HCT116 (cell line): ENCODE measurements at places on chromosomes 12 and 14. TPM values are rescaled to one million over a fixed set of nuclear protein-coding genes. Genes with fewer than 3 reads are reported as not detected.

- DNase-seq, result no peak
Measured at GRCh38 chr14:36955967-36956366, 216.4 kb downstream of the SLC25A21 start.

DNA sequence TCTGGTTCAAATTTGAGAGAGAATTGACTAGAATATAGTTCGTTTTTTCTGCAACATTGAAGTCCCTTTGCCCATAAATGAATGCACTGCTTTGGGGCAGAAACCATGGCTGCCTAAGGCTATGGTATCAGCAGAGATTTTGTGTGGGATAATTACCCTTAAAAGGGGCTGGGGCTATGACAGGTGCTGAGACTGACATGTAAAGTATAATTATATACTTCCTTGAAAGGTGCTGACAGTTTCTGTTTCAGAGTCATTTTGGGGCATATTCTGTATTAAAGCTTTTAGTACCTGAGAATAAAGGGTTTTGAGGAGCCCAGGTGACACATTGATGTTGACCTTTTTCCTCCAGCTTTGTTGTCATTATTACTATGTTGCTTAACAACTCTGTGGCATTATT is 150.3 kb upstream of the PTPRQ start:
- DNase-seq, result no peak

GRCh38 chr12:52532636-52533035 is 12.4 kb upstream of the KRT5 start:
- DNase-seq, result no peak

Gene SPX
- 0.76 TPM for total RNA-seq

GRCh38 chr12:49338830-49339463 is 2.0 kb upstream of the C1QL4 start:
- DNase-seq, result no peak

DNA sequence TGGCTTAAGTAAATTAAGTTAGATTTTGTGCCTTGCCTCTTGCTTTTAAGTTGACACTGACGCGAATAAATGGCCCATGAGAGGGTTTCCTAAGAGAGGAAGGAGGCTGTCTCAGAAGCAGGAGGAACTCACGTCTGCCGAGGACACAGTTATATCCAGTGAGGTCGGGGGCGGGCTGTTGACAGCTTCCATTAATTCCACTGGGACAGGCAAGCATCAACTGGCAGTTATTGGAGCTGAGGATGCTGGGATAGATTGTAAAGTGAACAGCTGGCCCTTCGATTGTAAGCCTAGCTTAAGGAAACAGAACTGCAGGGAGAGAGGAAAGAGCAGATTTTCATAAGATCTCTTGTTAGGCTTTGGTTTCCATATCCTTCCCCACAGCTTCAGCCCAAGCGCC is 399.2 kb downstream of the IPO8 start:
- DNase-seq, result no peak

DNA sequence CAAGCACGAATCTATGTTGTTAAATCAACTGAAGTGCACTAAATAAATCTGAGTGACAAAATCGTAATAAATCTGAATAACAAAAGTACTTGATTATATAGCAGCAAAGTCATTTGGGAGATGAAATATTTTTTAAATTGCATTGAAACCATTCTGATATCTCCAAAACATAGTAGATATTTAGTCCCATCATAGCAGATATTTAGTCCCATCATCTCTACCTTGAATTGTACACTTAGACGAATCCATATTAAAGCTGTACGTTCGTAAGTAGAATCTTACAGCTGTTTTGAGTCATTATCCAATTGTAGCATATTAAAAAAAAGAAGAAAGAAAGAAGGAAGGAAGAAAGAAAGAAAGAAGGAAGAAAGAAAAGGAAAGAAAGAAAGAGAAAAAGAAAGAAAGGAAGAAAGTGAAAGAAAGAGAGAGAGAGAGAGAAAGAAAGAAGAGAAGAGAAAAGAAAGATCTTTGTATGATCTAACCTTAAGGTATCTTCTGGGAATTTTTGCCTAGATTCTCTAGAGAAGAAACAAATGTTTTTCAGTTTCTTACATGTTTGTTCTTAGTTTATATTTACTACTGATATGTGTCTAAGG is 2.6 kb downstream of the DCN start:
- DNase-seq, result no peak

Gene BCAT1
- 0.74 TPM for total RNA-seq

DNA sequence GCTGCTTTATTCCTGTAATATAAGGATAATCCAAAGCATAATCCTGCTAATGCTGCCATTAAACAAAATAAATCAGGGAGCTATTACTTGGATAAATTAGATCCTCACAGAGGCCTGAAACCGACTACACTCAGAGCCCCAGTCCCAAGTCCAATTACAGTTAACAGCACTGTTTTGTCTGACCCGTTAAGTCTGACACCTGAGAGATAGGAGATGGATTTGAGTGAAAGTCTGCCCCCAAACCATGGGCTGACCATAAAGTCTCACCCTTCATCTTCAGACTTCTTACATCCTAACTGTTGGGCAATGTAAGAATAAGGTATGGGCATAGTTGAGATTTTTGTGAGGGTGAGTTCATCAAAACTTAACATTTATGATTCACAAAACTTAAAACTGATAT is 181.7 kb downstream of the PLCZ1 start:
- DNase-seq, result no peak

DNA sequence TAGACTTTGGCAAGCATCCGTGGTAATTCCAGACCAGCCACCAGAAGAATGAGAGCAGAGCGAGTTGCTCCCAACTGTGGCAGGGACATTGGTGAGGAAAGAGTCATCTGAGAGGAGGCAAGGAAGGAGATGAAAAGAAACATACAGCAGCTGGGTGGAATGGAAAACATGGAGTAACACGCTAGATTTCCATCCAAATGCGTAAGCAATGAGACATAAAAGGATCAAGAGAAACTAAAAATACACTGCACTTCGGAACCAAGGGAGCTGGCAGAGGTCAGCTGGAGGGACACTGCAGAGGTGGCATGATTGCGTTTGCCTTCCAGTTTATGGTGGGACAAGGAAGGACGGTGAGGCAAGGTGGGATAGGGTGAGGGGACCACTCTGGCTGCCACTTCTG is 82.9 kb downstream of the DDX51 start:
- no peak for DNase-seq

Gene CSRP2
- total RNA-seq, result 36.1 TPM

DNA sequence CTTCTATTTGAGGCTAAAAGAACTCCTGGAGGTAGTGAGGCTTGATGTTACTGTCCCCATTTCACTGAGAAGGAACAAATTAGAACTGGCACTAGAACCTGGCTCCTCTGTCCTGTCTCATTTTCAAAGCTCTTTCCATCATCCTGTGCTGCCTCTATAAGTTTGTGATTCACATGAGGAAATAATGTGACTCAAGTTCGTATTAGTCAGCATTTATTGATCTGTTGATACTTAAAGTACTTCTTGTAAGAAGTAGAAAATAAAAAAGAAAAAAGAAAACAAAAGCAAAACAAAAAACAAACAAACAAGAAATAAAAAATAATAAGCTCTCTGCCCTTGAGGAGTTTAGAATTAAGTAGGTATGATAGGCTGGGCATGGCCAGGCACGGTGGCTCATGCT is 2.3 kb upstream of the ESPL1 start:
- no peak for DNase-seq

DNA sequence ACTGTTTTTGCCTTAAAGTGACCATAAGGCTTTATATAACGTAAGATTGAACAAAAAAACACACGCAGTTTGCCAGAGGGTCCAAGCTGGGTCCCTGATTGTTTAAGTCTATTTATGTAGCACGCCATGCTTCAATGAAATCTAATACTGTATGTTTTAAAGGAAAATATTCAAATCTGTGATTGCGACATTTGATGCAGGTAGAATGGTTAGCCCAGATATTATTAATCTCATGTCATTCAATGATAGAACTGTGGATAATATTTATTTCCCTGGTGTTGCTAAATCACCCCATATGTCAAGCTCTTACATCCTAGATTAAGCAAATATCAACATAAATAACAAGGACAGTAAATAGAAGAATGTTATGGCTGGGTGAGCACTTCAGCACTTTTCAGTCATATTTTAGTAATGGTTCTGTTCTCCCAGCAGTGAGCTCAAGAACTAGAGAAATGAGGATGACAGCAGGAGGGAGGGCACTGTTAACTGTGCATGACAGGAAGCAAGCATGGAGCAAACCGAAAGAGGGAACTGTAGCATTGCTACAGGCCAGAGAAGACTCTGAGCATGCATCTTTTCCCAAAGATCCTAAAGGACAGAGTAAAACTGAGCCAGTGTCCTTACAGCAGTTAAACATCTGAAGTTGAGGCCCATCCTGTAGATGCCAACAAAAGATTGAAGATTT is 465.7 kb upstream of the MGAT4C start:
- no peak for DNase-seq

Gene RTL1
- total RNA-seq, result not detected

DNA sequence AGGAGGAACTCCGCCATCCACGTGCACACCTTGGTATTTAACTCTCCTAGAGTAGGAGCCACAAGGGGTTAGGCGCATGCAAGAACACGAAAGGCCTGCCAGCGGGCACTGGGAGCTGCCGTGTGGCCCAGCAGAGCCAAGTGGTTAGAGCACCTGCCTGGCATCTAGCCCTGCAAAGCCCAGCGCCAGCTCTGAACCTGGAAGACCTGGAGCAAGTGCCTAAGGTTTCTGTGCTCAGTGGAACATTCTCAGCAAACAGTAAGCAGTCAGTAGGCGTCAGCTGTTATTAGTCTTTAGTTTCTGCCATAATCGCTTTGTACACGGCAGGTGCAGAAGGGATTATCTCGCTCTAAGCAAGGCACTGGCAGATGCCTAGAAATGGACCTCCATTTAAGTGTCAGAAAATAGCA is 55.4 kb downstream of the SETD3 start:
- DNase-seq, result no peak
